ENCODE measurements at places on chromosomes 12 and 14.

- DNase-seq = no peak
Measured at GRCh38 chr12:107593713-107594381, 91.8 kb upstream of the PWP1 start.

DNA sequence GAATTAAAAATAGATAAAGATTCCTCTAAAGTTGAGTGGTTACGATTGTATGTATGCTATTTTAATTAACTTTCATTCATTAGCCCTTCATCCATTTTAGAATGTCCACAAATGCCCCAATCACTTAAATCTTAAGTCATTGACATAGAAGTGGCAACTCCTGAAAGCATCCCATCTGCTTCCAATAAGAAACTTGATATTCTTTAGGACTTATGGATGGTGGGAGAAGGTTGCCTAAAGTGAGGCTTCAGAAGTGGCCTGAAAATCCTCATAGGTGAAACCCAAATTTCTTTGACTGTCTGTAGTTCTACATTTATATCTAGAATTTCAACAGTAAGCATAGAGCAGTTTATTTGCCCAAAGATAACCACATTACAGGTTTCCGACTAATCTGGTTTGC is 161.7 kb upstream of the HMGA2 start:
- DNase-seq = no peak

DNA sequence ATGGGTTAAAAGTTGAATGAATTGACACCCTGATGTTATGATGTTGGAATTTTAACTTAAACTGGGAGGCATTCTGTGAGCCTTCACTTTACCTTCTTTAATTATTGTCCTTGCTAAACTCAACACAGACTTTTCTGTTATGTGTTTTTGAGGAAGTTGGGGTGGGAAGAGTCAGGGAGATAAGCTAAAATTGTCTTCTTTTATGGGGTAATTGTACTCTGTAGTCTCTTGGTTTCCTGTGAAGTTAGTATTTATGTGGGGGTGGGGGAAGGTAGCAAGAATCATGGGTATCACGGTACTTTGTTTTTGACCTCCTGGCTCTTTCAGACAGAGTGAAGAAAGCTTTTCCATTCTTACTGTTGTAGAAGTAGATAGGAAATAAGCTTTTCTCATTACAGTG is 32.9 kb downstream of the RAB21 start:
- no peak for DNase-seq

GRCh38 chr12:59234391-59234790 is 314.1 kb upstream of the LRIG3 start:
- DNase-seq = no peak

GRCh38 chr14:90193925-90194324 is 62.4 kb upstream of the PSMC1 start:
- DNase-seq = no peak

DNA sequence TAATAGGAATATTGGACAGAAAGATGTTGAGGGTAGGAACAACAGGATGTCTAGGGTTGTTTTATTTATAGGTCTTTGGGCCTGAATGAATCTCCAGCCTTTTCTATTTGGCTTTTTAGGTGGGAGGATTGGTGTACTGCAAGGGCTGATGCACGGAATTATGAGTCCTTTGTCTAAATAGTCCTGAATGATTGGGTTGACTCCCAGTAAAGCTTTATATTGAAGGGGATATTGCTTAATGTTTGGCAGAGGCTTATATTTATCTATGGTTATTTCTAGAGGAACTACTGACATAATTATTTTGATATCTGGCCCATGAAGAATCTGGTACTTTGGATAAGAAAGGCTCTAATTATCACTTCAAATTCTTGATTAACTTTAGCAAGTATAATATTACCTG is 253.6 kb upstream of the AVPR1A start:
- DNase-seq = no peak

DNA sequence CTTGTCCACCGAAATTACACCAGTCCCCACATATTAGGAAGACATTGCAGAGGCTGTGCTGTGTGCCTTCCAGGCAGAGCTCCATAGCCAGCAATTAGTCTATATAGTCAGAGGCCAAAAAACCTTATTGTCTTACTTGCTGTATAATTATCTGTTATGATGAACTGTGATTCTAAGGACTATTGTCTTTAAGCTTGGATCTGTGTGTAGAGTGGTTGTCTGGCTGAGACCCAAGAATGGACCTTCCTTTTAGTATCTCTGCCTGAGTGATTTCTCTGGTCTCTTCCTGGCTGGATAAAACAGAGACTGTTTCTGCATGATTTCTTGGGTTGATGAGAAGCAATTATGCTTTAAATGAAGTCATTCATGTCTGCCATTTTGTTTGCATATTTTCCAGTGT is 465.3 kb downstream of the PRKD1 start:
- peak; percentile 94 for DNase-seq

DNA sequence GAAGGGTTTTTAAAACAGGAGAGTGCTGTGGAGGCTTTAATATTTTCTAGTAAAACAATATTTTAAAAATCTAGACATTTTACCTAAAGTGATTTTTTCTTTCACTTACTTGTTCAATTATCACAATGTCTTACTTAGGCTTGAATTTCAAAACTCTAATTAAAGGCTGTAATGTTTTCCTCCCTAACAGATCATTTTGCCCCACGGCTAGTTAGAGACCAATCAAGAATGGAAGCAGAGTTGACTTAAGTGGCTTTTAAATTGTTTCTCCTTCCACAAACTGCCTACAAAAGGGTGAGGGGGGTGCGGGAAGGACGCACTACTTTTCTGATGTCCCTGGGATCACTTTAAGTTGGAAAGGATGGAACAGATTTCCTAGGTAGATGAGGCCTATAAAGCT is 9.5 kb upstream of the CFL2 start:
- no peak for DNase-seq

- DNase-seq = no peak
Measured at GRCh38 chr14:44854114-44854513, 107.6 kb downstream of the KLHL28 start.

- DNase-seq = no peak
Measured at GRCh38 chr14:93031505-93032315, 84.0 kb downstream of the ITPK1 start.

- no peak for DNase-seq
Measured at GRCh38 chr14:63487724-63488123, 55.5 kb downstream of the PPP2R5E start.

GRCh38 chr14:53148671-53149070 is 4.5 kb downstream of the DDHD1 start:
- DNase-seq = no peak

GRCh38 chr12:12004524-12004923 is 66.2 kb upstream of the BCL2L14 start:
- DNase-seq = no peak

GRCh38 chr14:101128478-101129321 is 225.2 kb upstream of the RTL1 start:
- no peak for DNase-seq

DNA sequence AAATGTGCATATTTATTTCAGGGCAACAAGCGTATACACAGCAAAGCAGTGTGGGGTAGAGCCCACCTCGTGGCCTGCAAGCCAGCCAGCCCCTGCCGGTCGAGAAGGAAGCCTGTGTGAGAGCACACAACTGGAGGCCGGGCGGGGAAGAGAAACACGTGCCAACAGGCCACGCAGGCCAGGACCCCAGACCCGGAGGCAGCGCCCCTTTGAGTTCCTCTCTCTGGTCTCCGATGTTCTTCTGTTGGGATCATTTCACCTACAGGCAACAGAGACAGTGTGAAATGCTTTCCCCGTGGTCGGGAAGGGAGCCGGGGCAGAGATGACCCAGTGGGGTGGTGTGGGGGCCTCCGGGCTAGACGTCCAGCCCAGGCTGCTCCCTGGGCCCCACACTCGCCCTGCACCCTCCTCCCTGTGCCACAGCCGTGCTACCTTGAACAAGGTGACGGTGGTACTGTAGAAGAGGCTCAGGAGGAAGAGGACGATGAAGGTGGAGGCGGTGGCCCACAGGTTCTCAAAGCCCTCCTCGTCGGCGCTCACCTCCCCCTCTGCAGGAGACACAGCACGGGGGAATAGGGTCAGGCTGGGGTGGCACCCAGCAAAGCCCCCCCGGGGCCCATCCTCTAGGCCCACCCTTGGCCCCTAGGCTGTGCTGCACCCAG is 325.5 kb downstream of the TMEM121 start:
- DNase-seq = no peak

DNA sequence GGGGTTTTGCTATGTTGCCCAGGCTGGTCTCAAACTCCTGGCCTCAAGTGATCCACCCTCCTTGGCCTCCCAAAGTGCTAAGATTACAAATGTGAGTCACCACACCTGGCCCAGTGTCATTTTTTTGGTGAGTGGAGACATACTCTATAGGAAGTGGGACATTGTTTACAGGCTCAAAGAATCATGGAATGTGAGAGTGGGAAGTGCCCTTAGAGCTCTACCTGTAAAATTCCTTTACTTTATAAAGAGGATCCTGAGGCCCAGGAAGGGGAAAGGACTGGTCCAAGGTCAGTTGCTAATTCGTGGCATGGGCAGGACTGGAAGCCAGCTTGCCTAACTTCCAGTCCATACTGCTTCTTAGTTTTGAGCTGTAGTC is 8.7 kb upstream of the ADCK1 start:
- no peak for DNase-seq

GRCh38 chr12:94795044-94795443 is 144.7 kb upstream of the TMCC3 start:
- DNase-seq = no peak

DNA sequence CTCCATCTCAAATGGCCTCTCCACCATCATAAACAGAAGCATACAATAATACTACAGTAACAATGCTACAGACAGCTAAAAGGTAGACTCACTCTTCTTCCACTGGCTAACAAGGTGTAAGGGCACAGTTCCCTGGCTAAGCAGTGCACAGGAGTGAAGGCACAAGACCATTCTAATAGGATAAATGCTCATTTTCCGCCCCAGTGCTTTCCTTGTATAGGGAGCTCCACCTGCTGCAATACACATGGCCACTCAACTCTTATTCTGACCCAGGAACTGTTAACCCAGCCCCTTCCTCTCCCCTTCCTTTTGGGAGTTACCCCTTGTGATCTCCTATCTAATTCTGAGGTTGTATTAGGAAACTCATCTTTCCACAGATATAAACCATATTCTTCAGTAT is 124.6 kb downstream of the KCNK10 start:
- no peak for DNase-seq

- no peak for DNase-seq
Measured at GRCh38 chr14:103862393-103862782, 15.0 kb upstream of the PPP1R13B start.

DNA sequence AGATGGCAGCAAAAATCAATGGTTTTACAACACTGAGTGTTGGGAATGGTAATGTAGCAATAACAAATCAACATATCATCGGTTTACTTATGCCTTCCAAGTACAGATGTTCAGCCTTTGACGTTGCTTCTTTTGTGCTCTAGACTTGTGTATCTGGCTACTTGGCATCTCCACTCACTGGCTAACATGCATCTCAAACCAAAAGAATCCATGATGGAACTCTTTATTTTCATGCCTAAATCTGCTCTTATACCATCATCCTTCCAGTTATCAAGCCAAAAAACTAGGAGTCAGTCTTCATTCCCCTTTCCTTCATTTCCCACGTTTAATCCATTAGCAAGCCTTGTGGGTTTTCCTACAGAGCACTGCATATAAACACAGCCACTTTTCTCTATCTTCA is 89.2 kb upstream of the USP44 start:
- DNase-seq = no peak

DNA sequence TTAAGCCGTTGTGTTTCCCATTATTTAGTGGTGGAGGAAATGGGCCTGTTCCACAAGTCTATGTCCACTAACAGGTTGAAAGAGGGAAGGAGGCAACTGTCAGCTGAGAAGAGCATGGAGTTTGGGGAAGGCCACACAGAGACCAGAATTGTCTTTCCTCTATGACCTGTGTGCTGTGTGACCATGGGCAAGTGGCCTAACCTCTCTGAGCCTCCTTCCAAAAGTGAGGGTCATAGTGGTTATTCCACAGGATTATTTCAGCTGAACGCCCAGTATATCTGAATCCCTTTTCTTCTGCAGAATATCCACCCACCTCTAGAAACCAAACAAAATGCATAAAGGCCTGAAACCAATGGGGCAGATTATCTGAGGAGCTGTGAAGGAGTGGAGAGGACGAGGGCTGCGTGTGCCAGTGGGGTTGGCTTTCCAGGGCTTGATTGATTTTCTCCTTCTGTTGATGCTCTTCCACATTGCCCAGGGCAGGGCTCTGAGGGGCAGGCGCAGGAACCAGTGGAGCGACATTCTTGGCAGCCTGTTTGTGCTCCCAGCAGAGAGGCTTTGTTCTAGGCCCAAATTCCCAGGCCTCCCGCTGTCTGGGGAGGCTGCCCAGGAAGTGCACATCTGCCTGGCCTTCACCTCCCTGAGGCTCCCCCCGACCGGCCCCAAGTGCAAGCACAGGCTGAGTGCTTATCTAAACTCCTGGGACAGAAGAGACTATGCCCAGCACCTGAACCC is 452.7 kb downstream of the BCL11B start:
- no peak for DNase-seq

- no peak for DNase-seq
Measured at GRCh38 chr14:97380539-97380941, 583.4 kb downstream of the VRK1 start.

- no peak for DNase-seq
Measured at GRCh38 chr14:90454041-90455000, 57.5 kb downstream of the CALM1 start.

DNA sequence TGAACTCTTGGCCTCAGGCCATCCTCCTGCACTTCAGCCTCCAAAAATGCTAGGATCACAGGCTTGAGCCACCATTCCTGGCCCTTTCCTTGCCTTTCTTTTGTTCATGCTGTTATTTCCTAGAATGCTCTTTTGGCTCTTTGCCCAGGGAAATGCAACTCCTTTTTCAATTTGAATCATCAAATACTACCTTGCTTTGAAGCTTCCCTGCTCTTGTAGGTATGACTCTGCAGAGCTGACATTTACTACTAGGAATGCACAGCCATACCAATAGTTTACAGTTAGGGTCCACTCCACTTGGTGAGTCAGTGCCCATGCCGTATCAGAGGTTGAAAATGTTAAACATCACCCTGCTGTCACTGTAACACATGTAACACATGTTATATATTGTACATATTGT is 107.0 kb upstream of the CRY1 start:
- no peak for DNase-seq

DNA sequence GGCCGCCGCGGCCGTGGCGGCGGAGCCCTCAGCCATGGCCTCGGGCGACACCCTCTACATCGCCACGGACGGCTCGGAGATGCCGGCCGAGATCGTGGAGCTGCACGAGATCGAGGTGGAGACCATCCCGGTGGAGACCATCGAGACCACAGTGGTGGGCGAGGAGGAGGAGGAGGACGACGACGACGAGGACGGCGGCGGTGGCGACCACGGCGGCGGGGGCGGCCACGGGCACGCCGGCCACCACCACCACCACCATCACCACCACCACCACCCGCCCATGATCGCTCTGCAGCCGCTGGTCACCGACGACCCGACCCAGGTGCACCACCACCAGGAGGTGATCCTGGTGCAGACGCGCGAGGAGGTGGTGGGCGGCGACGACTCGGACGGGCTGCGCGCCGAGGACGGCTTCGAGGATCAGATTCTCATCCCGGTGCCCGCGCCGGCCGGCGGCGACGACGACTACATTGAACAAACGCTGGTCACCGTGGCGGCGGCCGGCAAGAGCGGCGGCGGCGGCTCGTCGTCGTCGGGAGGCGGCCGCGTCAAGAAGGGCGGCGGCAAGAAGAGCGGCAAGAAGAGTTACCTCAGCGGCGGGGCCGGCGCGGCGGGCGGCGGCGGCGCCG is 381 bp downstream of the YY1 start:
- DNase-seq = no peak

Data from NCI-H2081 treated with DMSO at 0.1 percent for 48 hours (cell line).